ENCODE measurements at places on chromosomes 16 and 17.

DNA sequence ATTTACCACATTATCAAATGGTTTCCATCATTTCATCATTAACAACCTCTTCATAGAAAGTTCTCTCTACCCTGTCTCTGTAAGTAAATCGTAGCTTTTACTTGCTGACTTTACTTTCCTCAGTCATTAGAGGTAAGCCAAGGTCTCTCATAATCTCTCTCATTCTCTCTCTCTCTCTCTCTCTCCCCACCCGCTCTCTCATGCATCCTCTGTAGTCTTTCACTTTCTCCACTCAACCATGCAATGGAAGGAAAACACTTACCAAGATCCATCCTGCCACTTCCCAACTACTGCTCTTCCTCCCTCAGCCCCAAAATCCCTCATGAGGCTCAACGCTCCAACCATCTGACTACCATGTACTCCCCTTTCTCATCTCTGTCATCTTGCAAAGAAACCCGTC, 6.1 kb downstream of the CEP112 start:
- no peak for DNase-seq

DNA sequence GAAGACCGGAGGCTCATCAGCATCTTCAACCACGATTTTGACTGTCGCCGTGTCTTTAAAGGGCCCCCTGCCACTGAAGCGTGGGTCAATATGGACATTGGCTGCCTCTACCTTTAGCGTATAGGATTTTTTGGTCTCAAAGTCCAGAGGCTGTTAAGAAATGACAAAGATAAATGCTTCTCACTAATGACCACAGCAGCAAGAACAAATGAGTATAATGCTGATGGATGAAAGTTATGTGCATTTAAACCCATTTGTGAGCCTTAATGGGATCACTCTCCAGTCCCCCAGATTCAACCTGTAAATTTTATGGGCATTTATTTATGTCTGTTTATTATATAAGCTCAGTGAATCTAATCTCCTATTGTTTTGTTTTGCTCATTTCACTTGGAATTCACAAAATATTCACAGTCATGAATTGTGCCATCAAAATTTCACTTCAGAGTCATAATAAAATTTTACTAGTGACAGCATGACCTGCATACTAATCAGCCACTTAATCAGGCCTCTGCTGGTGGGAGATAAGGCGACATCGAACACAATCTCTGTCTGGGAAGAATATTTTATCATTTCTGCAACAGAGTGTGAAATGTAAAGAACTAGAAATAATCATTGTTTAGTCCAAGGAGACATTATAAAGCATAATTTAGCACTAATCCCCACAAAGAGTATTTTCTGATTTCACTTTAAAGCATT, 218.5 kb downstream of the CDH8 start:
- DNase-seq: no peak

DNA sequence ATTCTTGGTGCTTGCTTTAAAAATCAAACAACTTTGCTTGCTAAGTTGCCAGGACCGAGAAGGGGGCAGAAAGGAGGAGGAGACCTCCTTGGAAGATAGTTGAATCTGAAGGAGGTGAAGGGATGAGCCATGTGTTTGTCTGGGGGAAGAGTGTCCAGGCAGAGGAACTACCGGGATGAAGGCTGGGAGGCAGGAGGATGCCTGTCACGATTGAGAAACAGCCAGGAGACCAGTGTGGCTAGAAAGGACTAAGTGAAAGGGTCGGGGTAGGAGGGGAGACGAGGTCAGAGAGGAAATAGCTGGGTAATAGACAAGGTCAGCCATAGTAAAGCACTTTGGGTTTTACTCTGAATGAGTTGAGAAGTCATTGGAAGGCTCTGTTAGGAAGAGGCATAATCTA, 38.9 kb upstream of the CSNK2A2 start:
- DNase-seq: no peak

GRCh38 chr17:80394629-80395216, 20.2 kb upstream of the ENDOV start:
- DNase-seq: no peak

- no peak for DNase-seq
These were observed 8.2 kb downstream of the COTL1 start for GRCh38 chr16:84609563-84610177.

Data from stimulated activated CD8-positive, alpha-beta memory T cell treated with anti-CD3 and anti-CD28 coated beads, Interleukin-7, amount 100 ng/mL, for 48 hours (primary cell).